ENCODE measurements at places on chromosomes 12 and 14. TPM values are rescaled to one million over a fixed set of nuclear protein-coding genes. Genes with fewer than 3 reads are reported as not detected.

Gene LAG3
- not detected for total RNA-seq

Gene TRHDE
- 0.38 TPM for total RNA-seq

Gene CMKLR1
- under 0.01 TPM for total RNA-seq

Gene FERMT2
- total RNA-seq = 143 TPM

Gene OR6C65
- not detected for total RNA-seq

Gene DCN
- total RNA-seq = 321 TPM
